Endodermal cell (in vitro differentiated cells): ENCODE measurements at places on chromosomes 4 and X.

DNA sequence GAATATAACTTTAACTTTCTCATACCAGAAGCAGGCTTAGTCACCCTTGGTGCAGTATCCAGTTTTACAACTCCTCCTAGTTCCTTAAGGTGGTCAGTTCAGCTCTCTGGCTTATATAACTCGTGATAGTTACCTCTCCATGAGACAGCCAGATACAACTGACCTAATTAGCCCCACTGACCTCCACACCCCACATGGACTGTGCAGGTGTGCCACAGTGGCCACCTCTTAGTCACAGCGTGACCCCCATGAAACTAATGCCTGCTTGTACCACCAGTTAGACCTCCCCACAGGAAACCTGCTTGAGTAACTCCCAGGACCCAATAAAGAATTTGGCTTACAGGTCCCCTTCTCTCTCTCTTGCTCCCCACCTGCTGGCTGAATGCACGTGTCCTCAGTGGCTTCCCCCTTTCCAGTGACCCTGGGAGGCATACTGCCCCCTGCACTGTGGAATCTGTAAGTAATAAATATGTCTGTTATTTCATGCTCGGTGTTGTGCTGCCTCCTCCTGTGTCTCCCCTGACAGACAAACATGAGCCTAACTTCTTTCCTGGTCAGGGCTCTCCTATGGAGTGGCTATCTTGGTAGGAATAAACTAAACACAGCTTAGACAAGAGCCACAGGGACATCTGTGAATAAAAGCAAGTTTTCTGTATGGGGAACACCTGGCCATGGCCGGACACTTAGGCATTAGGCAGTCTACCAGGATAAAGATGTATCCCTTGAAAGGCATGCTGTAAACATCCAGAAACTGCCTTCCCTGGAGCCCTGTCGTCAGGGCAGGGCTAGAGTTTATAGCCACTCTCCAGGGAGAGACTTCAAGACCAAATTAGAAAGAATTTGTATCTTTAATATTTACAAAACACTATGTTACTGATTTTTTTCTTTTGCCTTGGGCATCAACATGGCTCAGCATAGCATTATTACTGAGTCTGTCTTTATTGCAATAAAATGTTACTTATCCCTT, 209.7 kb upstream of the BOD1L1 start:
- DNase-seq, result no peak

- no peak for DNase-seq
Measured at GRCh38 chrX:124462931-124463330, 116.6 kb downstream of the SH2D1A start.

DNA sequence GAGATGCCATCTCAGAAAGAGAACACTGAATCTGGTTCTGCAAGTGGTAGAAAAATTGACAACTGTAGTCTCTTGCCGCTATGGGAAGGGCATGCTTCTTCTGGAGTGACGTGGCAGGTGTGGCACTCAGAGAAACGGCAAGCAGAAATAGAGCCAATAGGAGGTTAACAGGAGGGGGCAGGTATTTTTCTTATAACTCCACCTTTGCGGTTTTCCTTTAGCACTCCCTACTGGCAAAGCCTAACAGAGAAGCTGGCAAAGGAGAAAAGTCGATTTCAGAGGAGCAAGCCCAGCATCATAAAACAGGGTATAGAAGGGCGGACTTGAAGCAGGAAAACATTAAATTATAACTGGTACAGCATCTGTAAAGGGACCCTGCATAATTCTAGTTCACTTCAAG, 1382.2 kb downstream of the PCDH18 start:
- DNase-seq, result peak; percentile 48

DNA sequence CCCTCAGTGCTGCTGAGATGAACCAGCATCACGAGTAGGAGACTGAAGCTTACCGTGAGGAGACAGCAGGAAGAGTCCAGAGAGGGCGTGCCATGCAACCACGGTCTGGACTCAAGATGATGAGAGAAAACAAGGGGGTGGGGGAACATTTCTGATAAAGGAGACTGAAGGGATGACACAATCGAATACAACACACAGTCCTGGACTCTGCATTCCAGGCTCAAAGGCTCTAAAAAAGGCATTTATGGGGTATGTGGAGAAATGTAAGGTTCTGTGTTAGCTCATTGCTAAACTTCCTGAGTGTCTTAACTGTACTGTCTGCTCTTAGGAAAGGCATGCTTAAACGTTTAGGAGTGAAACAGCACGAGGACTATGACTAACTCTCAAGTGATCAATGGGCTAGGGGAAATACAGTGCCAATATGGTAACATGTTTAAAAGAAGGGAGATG, 20.6 kb upstream of the IRAK1 start:
- no peak for DNase-seq

DNA sequence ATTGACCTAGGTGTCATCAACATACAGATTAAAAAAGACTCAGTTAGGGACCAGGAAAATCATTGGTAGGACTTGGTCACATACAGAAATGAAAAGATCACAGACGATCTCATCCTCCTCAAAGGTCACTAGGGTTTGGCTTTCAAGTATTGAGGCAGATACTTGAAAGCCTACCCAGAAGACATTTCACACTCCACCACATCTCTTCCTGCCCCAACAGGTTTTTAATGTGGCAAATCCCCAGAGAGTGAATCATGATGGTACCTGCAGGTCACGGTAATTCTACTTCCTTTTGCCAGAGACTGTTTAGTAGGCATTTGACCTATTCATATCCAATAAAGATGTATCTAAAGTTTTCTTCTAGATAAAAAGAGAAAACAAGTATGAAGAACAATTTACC, 44.1 kb downstream of the INPP4B start:
- DNase-seq, result no peak

DNA sequence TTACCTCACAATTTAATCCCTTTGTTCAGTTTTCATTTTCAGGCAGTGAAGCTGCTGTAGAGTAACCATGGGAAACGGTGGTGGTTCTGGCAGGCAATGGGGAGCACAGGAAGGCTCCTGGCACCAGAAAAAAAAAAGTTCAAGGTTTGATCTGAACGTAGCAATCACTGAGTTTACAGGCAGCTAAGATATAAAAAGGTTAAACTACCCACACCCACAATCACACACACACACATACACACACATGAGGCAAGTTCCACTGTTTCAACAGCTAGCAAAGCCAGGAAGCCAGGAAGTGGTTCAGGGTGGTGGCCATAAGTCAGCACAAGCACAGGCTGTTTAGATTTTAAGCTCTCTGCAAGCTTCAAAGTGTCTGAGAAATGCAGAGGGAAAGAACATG, at the start of gene SULT1B1:
Gene SULT1B1, minus strand, starts transcription at position 166 of the 400 bp plus-strand sequence. CDS start 5,403 bp downstream, outside the sequence.
- DNase-seq, result no peak

DNA sequence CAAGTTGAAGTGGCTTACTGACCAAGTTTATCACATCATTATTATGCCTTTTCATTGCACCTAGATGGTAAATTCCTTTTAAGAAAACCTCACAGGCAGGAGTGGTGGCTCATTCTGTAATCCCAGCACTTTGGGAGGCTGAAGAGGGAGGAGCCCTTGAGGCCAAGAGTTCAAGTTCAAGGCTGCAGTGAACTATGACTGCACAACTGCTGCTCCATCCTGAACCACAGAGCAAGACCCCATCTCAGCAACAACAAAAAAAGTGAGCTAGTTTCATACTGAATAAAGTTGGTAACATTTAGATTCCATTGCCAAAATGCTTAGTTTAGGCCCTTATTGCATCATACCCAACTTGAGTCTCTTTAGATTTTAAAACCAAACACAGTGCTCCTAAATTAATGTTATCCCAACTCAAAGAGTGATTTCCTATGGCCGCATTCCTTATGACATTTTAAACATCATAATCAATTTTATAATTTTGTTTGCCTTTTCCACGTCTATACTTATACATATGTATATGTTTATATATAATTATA, 36.0 kb downstream of the PDS5A start:
- no peak for DNase-seq
